ENCODE measurements at places on chromosomes 7 and 10.

DNA sequence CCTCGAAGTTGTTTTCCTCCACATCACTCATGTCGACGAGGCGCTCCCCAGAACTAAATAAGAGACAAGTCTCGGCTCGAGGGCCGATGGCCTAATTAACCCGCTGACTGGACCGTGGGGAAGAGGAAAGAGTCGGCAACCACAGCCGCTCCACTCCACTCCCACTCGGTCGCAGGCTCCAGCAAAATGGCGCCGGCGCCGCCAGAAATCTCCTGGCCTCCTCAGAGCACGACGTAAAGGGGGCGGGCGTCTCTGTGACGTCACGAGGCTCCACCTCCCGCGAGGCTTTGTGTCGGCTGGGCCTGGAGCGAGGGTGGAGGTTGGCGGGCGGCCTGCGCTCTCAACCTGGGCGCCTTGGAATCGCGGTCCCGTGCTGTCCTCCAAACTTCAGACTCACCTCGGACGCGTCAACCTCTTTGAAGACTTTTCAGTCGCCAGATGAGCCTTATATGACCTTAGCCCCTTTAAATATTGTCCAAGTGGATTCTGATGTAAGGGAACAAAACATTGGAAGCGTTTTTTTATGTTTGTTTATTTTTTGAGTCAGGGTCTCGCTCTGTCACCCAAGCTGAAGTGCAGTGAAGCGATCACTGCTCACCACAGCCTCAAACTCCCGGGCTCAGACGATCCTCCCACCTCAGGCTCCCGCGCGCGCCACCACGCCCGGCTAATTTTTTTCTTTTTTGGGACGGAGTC lies at the start of gene TRA2A:
TSS of gene TRA2A (minus strand) at position 188 of the 696 bp plus-strand sequence. CDS start at position 31, 157 bp downstream.
- DNase-seq, result peak; percentile 98

DNA sequence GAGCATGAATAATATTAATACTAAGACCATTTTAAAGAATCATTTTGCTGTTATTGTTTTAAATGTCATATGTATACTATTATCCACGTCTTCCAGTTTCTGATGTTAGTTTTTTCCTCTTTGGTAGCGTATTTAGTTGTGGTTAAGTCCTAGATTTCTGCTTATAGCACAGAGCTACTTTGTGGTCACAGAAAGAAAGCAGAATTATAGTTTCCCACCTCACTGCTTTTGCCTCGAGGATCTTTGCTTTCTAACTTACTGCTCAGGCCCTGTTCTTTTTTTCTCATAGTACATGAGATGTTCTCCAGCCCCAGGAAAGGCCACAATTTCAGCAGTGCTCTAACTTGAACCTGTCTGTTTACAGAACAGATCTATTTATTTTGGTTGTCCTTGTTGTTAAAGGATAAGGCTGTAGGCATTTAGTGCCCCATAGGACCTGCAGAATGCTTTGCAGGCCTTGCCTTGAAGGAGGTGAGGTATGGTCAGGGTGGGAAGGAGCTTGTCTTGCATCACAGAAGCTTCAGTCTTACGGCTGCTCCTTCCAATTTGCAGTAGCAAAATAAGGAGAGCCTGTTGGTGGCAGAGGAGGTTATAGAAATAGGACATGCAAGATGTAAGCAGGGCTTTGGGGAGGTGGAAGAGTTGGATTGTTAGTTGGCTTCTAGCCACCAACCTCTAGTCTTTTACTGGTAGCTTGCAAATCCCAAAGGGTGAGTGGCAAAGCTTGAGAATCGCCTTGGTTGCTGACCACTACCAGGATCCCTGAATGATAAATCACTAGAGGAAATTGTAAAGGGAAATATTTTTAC lies 129.1 kb downstream of the LRRC4 start:
- DNase-seq, result no peak

DNA sequence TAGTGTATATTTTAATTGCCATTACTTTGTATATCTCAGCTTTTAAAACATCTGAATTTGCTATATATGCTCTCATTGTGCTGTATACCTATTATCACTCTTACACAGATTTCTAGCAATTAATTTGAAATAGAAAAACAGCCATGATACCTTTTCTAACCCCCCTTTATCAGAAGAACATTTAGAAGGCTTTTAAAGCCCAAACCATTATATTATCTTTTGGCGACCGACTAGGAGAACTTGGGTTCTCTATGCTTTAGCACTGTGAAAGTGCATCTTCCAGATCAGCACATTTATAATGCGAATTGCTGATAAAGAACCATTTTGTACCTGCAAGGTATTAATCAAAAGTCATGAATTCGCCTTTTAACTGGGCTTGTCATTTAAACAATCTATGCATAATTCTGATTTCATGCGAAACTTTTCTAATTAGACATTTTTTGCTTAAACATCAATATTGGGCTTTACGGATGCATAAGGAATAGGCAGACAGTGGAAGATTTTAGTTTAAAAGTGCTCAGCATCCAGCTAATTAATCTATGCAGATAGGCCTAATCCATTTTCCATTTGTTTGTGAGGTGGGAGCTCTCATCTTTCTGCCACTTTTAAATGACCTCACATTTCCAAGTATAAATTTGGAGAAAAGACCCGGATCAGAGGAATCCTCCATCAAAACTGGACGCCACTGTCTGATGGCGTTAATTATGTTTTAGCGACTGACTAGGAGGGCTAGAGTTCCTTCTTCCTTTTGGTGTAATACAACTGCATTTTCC lies 1.2 kb upstream of the MLLT10 start:
- DNase-seq, result no peak

DNA sequence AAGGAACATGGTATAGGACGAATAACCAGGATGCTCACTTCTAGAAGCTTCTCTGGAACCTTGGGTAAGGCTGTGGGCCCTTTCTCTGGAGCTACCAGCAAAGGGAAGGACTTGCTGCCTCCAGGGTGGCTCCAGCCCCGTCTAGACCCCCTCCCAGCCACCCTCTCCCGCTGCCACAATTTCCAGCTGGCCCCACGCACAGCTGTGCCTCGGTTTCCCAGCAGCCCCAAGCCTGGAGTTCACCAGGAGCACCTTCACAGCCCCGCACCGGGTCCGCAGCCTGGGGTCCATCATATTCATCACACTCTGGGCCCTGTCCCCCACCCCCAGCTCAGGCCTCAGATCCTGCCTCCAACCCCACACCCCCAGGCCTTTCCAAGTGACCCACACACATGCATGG lies 35.6 kb upstream of the GTF2IRD1 start:
- no peak for DNase-seq

DNA sequence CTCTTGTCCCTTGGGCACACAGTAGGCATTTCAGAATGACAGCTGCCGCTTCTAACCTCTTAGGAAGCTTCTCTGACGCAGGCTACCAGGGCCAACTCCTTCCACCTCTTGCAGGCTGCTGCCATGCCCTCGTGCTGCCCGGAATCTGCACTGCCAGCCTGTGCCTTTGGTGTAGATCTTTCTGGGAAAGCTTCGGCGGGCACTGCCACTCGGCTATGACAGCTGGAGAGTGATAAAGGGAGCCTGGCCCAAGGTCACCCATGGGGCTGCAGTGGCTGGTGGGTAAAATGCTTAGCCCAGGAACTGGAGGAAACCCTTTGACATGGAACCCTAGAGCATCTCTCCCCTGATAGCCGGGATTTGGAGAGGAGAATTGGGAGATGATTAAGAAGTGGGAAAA lies 78.0 kb upstream of the C1QL3 start:
- no peak for DNase-seq

DNA sequence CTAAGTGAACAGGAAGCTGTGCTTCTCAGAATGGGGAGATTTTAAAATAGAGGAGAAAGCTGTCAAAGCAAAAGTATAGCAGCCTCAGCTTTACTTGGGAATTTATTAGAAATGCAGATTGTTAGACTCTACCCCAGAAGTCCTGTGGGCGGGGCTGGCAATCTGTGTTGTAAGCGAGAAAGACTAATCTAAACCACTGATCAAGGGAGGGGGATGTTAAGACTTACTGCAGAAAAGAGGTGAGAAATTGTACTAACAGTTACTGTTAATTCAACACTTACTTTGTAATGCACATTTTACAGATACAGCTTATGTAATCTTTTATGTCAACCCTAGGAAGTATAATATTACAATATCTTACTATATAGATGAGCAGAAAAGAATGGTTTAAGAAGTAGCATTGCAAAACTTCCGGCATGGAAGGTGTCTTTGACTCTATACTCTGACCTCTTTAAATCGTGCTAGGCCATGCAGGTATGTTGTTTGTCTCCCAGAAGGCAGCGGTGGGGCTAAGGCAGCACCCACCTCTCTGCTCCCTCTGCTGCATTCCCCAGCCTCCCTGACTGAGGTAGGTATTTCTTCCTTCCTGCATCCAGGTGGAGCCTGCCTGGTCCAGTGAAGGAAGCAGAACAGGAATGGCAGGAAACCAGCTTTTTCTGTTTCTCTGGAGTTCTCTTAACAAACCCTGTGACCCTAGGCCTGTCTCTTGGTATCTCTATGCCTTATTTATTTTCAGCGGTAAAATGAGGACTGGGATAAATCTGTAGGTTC lies 462.2 kb downstream of the AUTS2 start:
- no peak for DNase-seq

DNA sequence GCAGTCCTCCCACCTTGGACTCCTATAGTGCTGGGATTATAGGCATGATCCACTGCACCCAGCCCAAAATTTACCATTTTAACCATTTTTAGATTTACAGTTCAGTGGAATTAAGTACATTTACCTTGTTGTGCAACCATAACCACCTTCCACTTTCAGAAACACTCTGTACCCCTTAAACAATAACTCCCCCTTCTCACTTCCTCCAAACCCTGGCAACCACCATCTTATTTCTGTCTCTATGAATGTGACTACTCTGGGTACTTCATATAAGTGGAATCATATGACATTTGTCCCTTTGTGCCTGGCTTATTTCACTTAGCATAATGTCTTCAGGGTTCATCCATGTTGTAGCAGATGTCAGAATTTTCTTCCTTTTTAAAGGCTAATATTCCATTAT lies 33.6 kb downstream of the SUFU start:
- DNase-seq, result no peak

DNA sequence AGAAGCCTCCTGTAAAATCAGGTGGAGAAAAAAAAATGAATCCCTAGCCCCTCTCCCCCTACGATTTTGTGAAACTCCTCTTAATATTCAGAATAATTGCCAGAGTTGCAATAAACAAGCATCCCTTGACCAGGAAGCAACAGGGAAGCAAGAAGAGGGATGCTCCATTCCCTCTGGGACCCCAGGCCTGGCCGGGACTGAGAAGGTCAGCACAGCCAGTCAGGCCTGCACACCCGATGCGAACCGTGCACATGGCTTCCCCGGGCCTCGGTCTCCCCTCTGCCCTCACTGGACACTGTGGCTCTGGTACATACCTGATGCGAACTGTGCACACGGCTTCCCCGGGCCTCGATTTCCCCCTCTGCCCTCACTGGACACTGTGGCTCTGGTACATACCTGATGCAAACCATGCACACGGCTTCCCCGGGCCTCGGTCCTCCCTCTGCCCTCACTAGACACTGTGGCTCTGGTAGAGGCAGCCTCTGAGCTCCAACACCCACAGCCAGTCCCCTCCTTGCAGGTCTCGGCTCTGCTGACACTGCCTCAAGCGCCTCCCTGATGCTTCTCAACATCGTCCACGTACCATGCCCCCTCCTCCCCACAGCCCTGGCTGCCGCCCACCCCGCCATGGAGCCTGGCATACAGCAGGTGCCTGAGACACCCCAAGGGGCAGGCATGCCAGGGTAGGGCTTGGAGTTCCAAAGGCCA lies 138.6 kb downstream of the DIP2C start:
- no peak for DNase-seq

DNA sequence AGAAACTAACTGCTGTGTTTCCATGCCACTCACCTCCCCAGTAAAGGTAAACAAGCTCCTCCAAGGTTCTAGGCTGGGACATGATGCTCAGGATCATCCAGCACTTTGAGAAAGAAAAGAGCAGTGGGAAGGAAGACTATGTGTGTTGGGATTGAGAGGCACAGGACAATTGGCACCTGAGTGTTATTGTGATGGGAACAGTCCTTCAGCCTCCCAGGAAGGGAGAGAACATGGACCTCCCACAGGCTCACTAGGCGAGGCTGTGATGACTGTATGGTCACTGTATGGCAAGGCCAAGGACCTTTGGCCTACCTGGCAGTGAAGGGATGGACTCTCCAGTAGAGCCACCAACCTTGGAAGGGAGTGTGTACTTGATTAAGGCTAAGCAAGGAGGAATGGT lies 123.2 kb upstream of the UNC5B start:
- DNase-seq, result peak; percentile 23

DNA sequence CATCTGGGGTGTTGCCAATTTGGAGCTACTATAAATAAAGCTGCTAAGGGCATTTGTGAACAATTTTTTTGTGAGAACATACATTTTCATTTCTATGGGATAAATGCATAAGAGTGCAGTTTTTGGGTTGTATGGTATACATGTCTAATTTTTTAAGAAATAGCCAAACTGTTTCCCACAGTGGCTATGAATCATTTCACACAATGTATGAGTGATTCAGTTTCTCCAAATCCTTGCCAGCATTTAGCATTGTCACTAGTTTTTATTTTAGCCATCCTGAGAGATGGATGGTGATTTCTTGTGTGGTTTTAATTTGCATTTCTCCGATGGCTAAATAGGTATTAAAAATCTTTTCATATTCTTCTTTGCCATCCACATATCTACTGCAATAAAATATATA lies 105.3 kb downstream of the AMPH start:
- no peak for DNase-seq

DNA sequence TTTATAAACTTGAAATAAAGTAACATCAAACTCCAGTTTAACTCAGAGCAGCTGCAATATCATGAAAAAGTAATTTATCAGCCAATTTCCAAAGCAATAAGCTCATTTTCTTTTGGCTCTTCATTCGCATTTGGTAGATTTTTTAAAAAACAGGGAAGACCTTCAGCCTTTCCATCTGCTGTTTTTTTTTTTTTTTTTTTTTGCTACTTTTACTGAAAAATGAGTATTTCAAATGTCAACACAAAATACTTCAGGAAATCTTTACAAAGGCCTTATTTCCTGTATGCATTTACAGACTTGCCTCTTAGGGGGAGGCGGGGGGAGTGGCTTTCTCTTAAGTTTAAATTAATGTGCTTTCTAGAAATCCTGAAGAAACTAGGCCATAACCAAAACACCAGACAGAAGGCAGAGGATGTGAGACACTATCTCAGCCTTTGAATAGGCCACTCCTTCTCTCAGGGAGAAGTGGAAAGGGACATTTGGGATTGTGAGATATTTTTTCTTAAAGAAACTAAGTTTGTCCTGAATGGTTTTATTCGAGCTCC lies 91.8 kb downstream of the COL28A1 start:
- no peak for DNase-seq

DNA sequence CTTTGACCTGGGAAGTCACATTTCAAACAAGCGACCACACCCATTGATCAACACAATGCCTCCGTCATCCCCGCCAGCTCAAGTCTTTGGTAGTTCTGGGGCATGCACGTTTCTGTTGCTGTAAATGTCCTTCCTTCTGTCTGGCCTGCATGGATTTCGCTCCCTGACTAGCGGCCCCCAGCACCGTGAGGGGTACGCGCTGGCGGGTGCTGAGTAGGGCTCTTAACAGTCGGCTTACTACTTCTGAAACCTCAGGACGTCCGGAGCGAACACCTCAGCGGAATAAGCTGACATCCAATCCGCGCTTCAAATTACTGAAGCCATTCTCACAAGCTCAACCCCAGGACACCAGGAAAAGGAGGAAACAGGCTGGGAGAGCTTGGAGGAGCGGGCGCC lies 505 bp downstream of the NUDCD3 start:
- DNase-seq, result peak; percentile 51
